Muscle of arm (tissue), 14 donors: ENCODE measurements at places on chromosomes 1 and 21.

DNA sequence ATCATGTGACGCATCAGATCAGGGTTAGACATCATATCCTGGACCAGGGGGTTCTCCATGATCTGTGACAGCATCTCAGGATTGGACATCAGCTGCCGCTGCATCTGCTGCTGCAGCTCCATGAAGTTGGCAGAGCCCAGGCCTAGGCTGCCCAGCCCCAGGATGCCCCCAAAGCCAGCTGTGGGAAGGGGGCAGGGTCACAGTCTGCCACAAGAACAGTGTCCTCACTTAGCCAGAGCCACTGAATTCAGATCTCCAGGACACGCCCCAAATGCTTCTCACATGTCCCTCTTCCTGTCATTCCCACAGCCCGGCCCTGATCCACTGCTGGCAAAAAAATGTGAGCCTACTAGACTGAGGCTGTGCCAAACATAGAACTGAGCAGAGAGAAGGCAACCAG, 3.2 kb downstream of the UBQLN4 start:
- DNase-seq, result peak; percentile 30

DNA sequence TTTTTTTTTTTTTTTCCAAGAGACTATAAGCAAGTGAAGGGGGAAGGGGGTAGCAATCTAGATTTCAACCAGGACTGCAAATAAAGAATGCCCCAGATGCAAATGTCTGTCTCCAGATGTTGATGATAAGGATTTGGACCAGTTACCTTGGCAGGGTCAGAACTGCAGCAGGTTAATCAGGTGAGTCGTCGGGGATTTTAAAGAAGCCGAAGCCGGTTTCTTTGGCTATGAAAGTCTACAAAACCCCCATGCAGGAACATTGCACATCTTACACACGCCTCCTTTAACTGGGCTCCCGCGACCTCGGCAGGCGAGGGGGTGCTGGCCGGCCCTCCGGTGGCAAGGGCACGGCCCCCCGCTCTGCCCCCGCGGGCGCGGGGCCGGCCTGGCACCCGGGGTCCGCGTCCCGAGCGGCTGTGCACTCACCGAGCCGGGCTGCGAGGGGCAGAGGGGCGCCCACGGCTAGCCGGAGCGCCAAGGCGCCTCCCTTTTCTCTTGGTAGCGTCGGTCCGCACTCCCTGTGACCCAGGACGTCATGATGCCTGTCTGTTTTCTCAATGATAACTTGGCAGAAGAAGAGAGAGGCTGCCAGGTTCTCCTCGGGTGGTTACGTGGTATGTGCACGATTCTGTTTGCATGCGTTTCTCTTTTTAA, 366.3 kb upstream of the ESRRG start:
- DNase-seq, result peak; percentile 61

- DNase-seq, result no peak
Observed at GRCh38 chr1:38178216-38178615, 131.6 kb upstream of the POU3F1 start.

DNA sequence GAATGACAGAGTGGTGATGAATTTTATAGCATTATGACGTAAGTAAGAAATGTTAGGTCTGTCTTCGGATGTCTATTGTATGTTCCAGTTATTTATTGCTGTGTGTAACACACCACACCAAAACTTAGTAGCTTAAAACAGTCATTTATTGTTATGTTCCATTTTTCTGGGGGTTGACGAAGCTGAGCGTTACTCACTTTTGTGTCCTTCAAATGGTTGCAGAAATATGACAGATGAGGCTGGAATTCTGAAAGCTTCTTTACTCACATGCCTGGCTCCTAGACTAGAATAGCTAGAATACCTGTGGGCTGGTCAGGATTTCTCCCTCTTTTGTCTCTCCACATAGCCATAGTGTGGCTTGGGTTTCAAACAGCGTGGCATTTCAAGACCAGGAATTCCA, 62.1 kb upstream of the S1PR1 start:
- DNase-seq, result no peak

GRCh38 chr1:230641900-230642262, 400 bp upstream of the COG2 start:
- no peak for DNase-seq

DNA sequence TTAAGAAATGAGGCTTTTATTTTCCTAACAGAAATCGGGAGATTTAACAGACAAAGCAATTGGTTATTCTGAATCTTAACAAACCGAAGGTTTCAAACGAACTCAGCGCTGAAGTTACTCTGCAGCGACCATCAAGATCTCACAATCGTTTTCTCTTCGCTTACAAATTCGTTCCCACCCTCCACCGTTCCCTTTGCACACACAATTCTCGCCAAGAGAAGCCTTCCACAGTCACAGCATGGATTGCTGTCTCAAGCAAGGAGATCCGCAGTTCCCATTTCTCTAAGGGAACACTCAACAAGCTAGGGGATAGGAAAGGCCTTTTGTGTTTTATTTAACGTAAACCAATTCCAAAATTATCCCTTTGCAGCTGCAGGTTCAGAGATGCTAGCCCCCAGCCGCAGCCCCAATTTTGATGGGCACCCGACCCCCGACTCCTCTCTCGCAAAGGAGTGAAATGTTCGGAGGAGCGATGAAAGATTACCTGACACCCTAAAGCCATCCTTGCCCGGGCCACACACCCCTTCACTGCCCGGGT, 755 bp downstream of the FBXO42 start:
- peak; percentile 45 for DNase-seq

- DNase-seq, result no peak
Observed at GRCh38 chr1:18546026-18546425, 65.3 kb downstream of the KLHDC7A start.

DNA sequence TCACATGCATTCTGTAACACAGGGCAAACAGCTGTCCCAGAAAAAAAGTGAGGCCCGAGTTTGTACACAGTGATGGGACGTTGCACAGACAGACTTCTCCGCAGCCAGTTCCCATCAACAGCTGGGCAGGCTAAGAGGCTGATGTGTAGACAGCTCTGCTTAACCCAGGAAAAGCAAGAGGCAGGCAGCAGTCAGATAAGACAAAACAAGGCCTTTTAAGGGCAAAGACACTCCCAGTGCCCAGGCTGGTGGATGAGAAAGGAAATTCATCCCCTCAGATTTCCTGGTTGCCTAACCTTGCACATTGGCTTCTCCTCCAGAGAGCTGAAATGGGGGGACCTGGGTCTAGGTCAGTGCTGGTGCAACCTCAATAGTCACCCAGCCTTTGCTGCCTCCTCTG, 17.2 kb upstream of the PHLDA3 start:
- no peak for DNase-seq

DNA sequence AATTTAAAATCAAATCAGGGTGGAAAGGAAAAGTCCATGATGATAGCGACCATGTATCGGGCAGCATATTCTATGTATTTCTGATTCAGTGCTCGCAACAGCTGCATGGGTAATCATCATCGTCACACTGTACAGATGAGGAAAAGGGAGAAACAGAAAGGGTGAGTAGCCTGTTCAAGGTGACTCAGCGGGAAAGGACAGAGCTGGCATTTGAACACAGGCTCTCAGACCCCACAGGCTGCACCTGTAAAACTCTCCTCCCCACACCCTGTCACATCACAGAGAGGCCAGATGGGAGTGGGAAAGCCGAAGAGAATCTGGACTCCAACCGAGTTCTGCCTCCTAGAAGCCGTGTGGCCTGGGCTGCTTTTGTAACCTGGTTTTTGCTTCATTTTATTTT, 14.0 kb downstream of the RUNX1 start:
- no peak for DNase-seq
